ENCODE measurements at places on chromosomes 1 and 21.

DNA sequence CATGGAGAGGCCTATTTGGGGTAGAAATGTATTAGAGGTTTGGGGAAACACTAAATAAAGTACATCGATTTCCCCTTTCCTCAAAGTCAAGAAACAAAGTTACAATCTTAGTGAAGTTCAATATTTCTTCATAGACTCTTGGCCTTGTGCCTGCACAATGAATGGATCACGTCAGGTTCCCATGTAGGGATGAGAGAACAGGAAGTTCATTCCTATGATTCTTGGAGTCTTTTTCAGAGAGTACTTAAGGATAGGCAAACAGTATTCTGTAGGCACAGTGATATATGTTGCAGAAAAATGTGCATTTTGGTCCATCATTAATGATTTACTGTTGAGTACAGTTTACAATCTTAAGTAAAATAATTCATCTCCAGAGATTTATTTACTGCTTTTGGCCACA, 275.5 kb downstream of the RGS7 start:
- no peak for DNase-seq

GRCh38 chr1:104593413-104594187, 843.9 kb downstream of the AMY1C start:
- DNase-seq, result no peak

GRCh38 chr21:35561116-35561515, 499.2 kb downstream of the SETD4 start:
- DNase-seq, result no peak

DNA sequence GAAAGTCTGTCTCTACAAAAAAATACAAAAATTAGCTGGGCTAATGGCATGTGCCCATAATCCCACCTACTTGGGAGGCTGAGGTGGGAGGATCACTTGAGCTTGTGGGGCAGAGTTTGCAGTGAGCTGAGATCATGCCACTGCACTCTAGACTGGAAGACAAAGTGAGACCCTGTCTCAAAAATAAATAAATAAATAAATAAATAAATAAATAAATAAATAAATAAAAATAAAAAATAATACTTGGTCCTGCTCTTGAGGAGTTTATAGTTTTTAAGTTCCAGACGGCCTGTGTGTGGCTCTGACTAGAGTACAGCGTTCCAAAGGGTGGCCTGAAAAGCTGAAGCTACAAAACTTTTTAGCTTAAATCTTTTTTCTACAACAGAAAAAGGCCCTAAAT, 35.1 kb downstream of the PCSK9 start:
- no peak for DNase-seq

DNA sequence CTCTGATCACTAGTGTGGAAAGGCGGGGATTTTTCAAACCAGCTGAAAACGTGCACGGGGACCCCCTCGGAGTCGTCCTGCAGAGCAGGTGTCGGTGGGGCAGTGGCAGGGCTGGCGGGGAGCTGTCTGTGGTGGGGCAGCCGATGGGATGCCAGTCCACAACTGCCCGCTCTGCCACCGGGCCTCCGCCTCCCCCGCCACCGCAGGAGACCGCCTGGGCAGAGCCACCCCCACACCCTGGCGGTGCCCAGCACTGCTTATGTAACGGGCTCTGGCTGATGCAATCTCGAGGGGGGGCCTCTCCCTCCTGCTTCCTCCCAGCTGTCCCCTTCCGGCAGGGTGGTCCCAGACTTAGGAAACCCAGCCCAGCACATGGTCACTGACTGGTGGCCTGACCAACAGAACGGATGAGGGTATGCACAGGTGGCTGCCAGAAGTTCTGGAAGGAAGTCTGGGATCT, 9.3 kb downstream of the CHD5 start:
- DNase-seq, result no peak

DNA sequence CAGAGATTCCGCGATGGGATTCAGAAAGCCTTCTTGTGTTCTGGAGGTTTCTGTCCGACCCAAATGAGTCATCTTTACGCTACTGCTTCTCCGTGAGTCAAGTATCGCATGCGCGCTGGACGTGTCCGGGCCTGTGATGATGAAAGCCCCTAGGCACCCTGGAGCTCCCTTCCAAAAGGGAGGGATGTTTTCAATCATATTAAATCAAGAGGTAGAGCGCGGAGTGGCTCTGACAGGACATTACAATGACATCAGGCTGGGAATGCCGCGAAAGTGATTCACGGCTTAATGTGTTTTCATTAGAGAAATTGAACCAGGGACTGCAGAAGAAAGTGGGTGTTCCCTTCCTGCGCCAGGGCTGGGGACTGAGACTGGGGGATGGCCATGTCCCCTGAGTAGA, 48.5 kb downstream of the AJAP1 start:
- DNase-seq, result no peak

- DNase-seq, result no peak
Measured at GRCh38 chr1:50129201-50129600, 20.5 kb downstream of the ELAVL4 start.

Measured in GM10248 (cell line).